ENCODE measurements at places on chromosomes 12 and 14.
A peak's percentile ranks its signal among the peaks of the same experiment; 100 is the strongest.

- DNase-seq = no peak
Observed at GRCh38 chr12:76739896-76740295, 24.0 kb upstream of the ZDHHC17 start.

- DNase-seq = no peak
Observed at GRCh38 chr12:110606253-110606611, 7.7 kb upstream of the TCTN1 start.

GRCh38 chr12:4212845-4213244, 60.7 kb upstream of the CCND2 start:
- DNase-seq = no peak

DNA sequence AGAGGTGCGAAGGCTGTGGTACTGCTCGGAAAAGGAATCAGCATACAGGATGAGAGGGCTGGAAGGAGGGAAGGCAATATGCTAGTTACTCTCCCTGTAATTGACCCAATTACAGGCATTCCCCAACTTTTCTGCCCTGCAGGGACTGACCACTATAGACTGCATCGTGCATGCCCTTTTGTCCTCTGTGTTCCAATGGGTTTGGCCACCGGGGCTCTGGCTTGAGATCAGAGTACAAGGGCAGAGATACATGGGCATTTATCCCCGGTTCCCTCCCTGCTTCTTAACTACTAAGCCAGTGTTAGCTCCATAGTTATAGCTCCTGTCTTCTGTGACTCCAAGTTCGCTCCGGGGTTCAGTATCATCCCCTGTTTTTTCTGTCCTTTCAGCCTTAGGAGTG, 59.7 kb downstream of the GTF2A1 start:
- DNase-seq = no peak

GRCh38 chr14:68627868-68628604, 164.8 kb downstream of the ZFP36L1 start:
- DNase-seq = peak; percentile 58

GRCh38 chr12:21818627-21819026, 44.1 kb upstream of the KCNJ8 start:
- no peak for DNase-seq

DNA sequence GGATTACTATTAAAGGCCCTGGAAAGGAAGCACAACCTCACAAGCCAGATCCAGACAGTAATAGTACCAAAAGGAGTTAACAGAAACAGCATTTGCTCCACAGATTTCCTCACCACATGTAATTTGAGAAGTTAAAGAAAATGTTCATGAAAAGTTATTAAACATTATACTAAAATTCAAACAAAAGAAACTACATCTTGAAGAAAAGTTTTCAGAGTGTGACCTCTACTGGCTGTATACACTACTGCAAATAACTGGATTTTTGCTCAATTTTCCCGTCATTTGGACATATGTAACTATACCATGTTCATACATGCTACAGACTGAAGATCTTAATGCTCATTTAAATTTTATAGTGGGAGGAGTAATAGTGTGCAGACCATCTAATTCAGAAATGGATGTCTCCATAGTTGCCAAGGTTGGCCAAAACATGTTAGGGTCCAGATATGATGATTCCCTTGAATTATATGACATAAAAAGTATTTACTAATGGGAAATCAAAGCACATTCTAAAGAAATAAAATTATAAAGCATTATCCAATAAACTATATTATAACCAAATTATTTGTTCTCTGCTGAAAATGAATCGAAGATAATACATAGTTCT, 5.6 kb downstream of the KRR1 start:
- peak; percentile 53 for DNase-seq

- DNase-seq = no peak
Observed at GRCh38 chr14:73731111-73731510, 16.9 kb upstream of the PNMA1 start.

GRCh38 chr14:101355284-101355683, 206.0 kb upstream of the DIO3 start:
- DNase-seq = no peak

DNA sequence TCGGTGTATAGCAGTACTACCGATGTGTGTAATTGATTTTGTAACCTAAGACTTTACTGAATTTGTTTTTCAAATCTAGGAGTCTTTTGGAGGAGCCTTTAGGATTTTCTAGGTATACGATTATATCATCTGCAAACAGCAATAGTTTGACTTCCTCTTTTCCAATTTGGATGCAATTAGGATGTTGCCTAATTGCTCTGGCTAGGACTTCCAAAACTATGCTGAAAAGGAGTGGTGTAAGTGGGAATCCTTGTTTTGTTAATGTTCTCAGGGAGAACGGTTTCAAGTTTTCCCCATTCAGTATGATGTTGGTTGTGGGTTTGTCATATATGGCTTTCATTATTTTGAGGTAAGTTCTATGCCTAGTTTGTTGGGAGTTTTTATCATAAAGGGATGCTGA, 171.6 kb upstream of the PDE3A start:
- no peak for DNase-seq

GRCh38 chr12:43602738-43603137, 50.7 kb upstream of the ADAMTS20 start:
- DNase-seq = no peak

GRCh38 chr14:72965249-72965648, 39.0 kb downstream of the DCAF4 start:
- DNase-seq = no peak

GRCh38 chr14:87805315-87805723, 187.7 kb downstream of the GALC start:
- peak; percentile 26 for DNase-seq

DNA sequence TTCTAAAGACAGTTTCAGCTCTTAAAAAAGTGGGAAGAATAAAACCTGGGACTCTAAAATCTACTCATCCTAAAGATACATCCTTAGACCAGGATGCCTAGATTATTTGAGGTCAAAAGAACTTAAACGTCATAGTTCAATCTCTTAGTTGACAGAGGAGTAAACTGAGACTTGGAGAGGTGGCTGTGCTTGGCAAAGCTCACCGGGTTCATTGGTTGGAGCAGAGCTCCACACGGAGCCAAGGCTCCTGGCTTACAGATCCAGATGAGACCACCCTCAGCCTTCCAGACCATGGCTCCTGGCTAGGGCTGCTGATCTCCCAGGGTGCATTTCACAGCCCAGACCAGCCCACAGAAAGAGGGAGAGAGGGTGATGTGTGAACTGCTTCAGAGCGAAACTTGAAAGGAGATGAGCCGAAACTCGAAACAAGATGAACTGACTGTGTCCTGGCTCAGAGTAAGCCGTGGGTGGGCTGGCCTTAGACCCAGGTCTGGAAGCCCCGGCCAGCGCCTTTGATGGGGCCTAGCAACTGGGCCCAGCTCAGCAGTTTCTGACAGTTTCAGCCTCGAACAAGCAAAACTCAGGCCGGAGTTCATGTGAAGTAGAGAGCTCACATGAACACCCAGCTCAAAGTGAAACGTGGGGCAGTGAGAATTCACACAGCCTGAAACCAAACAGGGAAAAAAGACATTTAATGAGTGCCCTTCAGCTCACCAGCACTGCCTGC, 1044.8 kb downstream of the BCL11B start:
- DNase-seq = peak; percentile 44

DNA sequence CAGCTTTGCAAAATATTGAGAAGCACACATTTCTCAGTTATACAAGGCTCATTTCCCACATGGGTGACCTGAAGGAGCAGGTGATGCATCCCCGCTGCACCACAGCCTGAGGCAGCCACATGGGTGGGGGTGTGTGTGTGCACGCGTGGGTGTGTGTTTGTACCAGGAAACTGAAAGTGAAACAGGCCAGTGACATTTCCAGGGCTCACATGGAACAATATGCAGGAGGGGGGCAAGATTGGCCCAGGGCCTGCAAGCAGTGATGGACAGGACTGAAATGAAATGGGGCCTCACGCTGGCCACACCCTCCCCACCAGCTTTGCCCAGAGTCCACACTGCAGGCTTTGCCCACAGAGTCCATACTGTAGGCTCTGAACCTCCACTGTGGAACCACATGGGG, 154.2 kb upstream of the PARP11 start:
- peak; percentile 68 for DNase-seq

DNA sequence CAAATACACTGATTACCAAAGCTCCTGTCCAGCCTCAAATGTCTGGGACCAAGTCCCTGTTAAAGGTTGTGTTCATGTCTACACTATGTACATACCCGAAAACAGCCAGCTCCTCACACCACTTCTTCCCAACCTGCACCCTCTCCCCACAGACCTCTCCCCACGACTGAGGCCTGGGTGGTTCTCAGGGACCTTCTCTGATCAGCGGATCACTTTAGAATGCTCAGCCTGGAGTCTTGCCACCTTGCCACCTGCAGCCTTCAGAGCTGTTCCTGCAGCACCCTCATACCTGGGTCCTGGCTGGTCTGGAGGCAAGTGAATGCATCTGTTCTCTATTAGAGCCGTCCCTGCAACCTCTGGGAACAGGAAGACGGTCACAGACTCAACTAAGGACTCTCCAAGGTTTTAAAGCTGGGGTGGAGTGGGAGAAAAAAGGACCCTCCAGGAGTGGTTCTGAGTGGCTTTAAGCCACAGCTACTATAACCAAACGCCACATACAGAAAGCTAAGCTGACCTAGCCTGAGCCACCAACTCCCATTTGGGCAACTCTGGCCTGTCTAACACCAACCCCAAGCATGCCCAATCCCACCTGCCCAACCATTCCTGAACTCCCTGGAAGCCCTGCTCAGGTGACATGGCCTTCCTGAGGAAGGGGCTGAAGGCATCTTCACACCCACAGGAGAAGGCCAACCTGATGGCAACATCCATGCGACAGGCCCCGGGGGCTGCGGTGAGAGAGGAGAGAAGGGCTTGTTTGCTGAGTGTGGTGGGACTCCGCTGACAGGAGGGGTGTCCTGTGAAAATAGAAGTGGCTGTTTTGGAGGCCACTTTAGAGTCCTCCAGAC, 8.6 kb downstream of the KRT2 start:
- DNase-seq = no peak

DNA sequence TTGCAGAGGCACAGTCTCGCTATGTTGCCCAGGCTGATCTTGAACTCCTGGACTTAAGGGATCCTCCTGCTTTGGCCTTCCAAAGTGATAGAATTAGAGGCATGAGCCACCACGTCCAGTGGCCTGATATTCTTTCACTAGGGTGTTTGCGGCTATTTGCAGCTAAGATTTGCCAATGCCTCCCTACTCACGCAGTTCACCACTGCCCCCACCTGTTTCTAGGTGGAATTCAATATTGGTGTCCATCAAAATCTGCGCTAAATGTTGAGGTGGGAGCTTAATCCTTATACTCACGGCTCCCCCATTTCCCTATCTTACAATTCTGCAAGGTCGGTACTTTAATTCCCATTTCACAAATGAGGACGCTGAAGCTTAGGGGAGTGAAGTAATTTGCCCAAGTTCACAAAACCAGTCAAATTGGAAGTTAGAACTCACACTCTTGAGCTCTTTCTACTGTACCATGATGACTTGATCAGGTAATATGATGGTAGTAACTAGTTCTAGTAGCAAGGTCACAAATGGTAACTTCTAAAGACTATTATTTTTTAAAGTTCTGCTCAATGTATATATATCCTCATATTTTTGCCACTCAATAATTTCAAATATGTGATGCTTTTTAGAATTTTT, 22.1 kb upstream of the LRRC9 start:
- DNase-seq = no peak

GRCh38 chr12:57632073-57632957, 686 bp downstream of the B4GALNT1 start:
- no peak for DNase-seq

GRCh38 chr12:10065241-10065640, 33.5 kb downstream of the CLEC1A start:
- no peak for DNase-seq

GRCh38 chr12:113852264-113852663, 113.9 kb downstream of the RBM19 start:
- no peak for DNase-seq

DNA sequence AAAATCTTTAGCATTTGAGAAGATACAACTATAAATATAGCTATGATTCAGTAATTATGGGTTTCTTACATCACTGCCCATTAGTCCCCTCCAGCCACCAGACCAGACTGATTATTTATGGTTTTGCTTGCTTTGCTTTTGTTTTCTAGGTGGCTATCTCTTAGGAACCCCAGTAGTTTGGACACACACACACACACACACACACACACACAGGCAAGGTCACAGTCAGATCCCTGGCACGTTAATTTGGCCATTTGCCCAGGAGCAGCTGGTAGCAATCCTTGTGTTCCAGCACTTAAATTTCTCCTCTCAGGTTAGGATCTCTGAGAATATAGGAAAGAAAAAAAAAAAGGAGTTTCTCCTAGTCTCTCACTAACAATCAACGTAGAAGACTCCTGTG, 90.2 kb upstream of the RESF1 start:
- DNase-seq = no peak

DNA sequence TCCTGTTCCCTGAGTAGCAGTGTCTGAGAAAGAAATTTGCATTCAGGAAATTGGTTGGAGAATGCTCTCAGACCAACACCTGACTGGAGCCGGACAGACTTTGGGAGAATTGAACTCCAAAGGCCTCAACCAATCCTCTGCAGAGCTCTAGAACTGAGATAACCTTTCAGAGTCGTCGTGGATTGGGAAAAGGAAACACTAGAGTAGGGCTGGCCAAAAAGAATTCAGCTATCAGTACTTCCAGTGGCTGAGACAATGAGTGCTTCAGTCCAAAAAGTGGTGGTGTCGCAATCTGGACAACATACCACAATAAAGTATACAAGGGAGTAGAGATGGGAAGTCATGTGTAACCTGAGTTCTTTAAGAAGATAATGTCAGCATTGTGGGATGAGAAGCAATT, 377.1 kb downstream of the SLC16A7 start:
- no peak for DNase-seq

GRCh38 chr12:7229741-7230140, 40.3 kb downstream of the PEX5 start:
- no peak for DNase-seq

DNA sequence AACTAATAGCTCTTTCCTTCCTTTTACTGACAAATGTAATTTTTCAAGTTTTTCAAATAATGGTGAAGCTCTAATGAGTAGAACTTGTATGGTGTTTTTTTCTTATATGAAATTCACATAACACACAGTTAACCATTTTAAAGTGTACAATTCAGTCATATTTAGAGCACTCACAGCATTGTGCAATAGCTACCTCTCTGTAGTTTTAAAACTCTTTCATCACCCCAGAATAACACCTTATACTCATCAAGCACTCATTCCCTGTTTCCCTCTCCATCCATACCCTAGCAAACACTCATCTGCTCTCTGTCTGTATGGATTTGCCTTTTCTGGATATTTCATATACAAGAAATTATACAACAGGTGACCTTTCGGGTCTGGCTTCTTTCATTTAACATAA, 207.9 kb upstream of the SLC38A2 start:
- DNase-seq = no peak

DNA sequence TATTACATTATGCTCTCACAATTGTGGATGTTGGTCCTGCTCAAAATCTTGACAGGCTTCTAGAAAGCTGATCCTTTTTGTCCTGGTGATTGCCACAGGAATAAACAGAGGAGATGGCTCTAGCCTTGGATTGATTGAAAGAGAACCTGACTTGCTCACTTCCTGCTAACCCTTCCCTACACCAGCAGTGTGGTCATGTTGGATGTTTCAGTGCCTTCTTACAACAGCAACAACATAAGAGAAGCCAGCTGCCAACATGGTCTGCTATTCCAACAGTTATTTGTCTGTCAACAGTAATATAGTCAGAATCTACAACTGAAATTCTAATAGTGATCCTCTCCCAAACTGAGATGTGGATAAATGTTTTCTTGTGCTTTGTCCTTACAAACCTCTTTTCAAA, 311.6 kb upstream of the DIO2 start:
- DNase-seq = no peak

GRCh38 chr14:94129758-94130414, 482 bp upstream of the IFI27L2 start:
- DNase-seq = peak; percentile 29
